ENCODE measurements at places on chromosomes 7 and 10.
A peak's percentile ranks its signal among the peaks of the same experiment; 100 is the strongest.

- DNase-seq, result no peak
Observed at GRCh38 chr10:66695046-66695445, 230.8 kb upstream of the LRRTM3 start.

DNA sequence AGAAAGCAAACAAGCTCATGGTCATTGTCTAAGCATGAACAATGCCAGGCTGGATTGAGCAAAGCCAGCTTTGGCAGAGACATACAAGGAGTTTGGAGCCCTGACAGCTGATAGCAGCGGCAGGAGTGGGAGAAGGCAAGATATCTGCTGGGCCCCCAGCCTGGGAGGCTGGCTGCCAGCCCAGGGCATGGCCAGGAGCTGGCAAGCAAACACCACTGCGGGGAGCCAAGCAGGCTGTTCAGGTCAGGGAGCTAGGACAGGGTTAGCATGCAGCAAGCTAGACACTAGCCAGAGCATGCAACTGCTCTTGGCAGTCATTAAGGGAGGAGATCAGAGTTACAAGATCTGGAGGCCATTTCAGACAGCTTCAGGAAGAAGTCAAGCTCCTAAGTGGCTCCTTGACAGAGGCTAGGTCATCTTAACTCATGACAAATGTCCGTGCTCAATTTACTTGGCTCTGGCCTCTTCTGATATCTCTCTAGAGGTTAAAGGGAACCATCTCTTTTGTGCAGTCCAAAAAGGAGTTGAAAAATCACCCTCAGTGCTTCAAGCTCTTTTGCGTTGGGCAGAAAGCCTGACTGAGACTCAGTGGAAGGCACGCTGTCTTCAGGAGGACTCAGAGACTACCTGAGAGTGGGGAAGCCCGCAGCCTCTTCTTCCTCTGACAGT, 436.8 kb upstream of the C7orf33 start:
- no peak for DNase-seq

DNA sequence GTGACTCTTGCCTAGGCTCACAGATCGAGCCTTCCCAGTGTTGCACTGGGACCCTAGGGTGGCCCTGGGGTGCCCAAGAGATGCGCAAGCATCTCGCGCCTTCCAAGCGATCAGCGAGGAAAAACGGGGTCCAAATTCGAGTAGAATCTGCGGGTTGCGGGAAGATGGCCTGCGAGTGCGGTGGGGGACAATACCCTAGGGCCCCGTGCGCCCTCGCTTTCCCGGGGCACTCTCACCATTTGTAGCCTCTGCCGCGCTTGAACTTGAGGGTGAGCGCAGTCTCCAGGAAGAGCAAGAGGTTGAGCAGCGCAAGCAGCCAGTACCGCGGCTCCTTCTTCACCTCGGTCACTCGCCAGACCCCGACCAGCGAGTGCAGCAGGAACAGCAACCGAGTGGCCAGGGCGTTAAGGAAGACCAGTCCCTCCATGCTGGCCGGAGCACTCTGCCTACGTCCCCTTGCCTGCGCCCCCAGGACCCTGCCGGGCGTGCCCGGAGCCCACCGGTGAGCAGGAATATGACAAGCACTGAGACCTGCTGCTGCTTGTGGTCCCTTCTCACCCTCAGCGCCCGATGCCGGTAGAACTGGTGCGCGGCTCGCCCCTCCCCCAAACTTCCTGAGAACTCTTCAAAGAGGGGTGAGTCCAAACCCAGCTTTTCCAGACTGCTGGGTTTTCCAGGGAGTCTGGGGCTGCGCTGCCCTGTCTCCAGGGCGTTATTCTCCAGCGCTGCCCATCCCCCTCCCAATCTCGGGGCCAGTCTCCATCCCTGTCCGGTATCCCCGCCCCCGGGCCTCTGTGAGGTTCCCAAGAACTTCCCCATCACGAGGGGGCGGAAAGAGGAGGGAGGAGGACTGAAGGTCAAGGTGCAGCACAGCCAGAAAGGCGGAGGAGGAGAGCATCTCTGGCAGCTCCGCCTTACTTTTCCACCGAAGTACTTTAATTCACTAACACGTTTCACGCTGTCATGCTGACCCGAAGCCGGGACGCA, at the start of gene TMEM26:
TSS of gene TMEM26 (minus strand) at position 727 of the 987 bp plus-strand sequence. CDS start at position 427, 300 bp downstream.
- DNase-seq, result no peak

DNA sequence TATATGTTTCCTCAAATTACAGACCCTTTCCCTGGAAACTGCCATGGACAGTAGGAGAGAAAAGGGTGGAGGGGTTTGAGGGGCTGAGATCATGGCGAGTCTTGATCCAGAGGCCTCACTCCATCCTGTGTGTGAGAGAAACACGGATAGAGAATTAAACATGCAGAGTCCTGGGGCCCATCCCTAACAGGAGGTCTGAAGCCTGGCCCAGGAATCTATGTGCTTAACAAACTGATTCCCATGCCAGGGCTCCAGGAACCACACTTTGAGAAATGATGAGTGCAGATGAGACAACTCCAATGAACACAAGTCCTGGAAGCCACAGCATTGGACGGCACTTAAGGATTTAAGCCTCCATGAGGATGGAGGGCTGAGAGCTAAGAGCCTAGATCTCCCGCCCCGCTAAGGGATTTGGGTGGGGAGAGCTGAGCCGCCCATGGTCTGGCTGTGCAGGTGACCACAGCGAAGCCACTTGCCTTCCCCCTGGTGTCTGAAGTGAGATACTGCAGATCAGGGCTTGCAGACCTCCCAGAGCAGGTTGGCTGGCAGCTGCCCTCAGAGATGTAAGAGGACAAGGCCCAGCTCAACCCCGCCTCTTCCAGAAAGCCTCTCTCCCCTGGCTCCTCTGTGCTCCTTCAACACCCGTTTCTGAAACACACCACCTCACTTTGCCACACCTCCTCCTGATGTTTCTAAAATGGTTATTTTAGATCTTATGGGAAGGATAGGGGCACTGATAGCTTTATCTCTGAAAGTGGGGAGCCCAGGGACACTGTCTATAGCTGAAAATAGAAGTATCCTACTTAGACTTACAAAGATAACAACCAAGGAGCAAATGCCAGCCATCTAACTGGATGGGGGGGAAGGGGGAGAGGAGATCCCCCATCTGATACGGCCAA, 24.8 kb upstream of the EIF5AL1 start:
- peak; percentile 27 for DNase-seq

GRCh38 chr10:69494626-69495558, 43.6 kb downstream of the TSPAN15 start:
- DNase-seq, result no peak

- no peak for DNase-seq
Observed at GRCh38 chr7:94741179-94741578, 85.2 kb upstream of the SGCE start.

- no peak for DNase-seq
Observed at GRCh38 chr10:20984662-20985061, 87.6 kb upstream of the NEBL start.

DNA sequence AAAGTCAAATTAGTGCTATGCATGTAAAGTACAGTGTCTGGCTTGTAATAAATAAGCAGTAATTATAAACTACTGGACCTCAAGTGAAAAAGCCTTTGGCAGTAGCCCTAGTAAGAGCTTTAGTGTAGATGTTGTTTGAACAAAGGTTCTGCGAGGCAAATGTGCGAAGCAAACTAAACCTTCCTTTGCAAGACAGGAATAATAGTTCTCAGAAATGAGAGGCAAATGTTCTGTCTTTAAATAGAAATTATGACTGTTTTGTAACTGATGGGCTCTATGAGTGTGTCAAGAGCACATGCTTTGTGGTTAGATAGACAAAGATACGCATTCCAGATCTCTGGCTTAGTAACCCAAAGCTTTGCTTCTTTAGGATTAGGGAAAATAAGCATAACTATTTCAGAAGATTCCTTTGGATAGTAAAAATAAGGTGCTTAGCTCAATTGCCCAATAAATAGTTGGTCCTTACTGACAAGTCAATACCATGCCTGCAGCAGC, 169.2 kb upstream of the CDC14C start:
- DNase-seq, result no peak

GRCh38 chr10:77603534-77603927, 34.1 kb downstream of the KCNMA1 start:
- DNase-seq, result no peak

DNA sequence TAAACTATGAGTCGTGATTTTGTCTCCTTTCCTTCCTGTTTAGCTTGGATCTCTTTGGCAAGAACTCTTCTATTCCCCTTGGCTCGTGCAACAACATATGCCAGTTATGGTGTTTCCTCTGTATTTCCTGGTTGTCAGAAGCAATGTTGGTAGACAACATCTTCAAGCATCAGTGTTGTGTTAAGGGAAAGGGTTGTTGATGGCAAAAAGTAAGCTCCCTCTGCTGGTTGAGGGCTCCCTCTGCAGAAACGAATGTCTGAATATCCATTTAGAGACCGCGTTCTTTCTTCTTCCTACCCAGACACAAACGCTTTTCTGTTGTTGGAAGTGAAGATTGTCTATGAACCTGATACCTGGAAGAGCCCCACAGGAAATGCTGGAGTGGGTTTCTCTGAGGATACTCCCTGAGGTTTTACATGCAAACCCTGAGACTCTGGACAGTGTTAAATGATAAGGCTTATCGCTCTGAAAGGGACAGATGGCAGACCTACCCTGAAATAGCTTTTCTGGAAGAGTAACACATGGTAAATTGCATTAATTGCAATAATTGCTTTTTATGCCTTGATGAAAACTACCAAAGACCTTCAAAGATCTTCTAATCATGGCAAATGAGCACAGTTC, 23.5 kb upstream of the C1QL3 start:
- peak; percentile 15 for DNase-seq

GRCh38 chr10:132958883-132959558, 16.7 kb upstream of the CFAP46 start:
- no peak for DNase-seq

DNA sequence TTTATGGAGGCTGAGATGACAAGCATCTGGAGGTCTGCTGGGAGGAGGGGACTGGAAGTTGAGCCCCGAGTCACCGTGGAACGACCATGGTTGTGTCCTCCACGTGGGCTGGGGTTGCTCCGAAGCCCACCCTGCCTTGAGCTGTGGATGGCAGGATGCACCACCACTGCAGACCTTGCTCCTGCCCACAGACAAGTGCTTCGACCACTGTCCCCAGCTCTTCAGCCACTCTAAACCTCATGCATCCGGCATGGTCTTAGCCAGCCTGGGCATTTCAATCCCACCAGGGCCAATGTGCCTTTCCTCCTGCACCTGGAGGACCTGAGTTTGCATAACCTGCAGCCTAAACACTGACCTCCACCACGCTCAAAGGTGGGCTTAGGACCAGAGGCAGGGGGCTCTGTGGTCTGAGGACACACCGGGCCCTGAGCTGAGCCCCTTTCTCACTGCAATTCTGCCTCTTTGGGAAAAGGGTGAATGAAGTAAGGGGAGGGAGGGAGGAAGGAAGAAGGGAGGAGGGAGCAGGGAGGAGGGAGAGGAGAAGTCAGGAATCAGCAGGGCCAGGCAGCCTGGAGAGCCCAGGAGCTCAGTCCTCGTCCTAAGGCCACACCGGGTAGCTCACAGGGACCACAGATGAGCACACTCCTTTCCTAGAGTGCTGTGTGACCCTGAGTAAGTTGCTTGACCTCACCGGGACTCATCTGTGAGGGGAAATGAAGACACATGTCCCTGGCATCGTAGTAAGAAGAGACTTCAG, 44.8 kb upstream of the DNAAF5 start:
- no peak for DNase-seq

DNA sequence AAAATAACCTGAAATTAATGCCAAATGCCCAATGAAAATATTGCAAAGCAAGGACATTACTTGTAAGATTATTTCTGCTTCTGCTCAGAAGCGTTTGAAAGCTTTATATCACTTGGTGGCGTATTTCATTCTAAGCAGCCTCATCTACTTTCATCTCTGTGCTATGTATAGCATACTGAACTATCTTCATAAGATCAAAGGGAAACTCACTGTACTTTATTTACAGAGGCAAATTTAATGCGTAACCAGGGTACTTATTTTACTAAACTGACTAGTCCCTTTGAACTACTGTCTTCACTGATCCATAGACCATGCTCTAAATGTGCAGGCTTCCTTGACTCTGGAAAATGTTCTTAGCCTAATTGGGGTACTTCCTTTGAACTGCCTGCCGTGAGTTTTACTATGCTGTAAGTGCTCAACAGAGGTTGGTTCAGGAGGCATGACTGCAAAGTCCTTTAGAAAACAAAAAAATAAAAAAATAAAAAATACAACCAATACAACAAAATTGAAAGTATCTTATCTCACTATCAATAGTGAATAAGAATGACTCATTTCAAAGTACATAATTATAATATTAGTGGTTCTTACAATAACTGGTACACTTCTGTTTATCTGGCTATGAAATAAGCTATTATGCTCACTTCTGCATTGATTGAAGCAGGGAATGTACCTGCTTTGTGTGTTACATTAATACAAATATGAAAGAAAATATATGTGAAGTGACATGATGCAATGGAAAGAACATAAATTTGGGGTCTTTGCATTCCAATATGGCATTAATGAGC, 41.0 kb upstream of the TSPAN12 start:
- no peak for DNase-seq

- DNase-seq, result no peak
Observed at GRCh38 chr10:106106114-106106513, 1058.4 kb downstream of the SORCS1 start.

DNA sequence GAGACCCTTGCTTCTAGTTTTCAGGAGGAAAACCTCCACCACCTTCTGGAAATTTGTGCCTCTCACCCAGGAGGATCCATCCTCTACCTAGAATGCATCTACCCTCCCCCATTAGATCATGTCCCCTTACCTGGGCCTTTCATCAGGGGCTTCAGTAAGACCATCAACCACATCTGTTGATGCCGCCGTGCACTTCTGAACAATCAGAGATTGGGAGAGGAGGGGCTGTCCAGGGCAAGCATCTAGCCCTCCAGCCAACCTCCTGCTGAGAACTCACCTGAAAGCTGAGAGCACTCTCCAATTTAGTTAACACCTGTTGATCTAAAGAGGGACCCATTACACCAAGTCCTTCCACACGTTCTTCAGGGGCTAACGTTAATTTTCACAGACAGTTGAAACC, 57.6 kb upstream of the PIK3CG start:
- no peak for DNase-seq

- DNase-seq, result peak; percentile 92
Observed at GRCh38 chr10:72625608-72626443, at the start of gene MICU1. Gene MICU1, minus strand, starts transcription at chr10:72626079. Its CDS starts 59,286 bp downstream, at chr10:72566793.

DNA sequence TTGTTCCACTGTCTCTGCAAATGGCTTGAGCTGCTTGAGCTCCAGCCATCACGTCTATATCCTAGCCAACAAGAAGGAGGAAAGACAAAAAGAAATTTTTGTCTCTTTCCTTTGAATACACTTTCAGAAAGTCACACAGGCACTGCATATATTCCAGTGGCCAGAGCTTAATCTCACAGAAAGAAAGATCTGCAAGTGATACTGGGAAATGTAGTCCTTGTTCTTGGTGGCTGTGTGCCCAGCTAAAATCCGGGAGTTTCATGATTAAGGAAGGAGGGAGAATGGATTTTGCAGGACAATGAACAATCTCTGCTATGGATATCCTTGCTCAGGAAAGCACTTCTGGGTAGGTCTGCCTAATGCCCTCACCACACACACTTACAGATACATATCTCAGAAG, 19.5 kb upstream of the DLG5 start:
- DNase-seq, result no peak

DNA sequence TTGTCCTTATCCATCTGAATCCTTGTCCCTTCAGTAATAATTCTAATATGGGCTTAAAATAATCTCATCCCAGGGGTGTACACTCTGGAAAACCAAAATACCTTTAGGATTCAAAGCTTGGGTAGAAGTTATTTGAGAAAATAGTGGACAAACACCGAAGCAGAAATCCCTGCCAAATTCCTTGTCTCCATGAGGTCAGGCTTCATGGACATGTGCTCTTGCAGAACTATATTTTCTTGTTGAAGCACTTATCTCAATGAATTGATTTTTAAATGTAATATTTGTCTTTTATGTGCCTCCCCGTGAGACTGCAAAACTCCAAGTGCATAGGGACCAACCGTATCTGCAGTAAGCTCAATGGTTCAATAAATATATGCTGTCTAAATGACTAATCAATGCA, 1153.3 kb upstream of the AUTS2 start:
- no peak for DNase-seq
